GM19239 (cell line): ENCODE measurements at places on chromosomes 11 and 22.

GRCh38 chr11:5279471-5280090, 9.8 kb upstream of the HBE1 start:
- DNase-seq, result no peak

- no peak for DNase-seq
Observed at GRCh38 chr22:28750471-28750881, 8.6 kb downstream of the HSCB start.

DNA sequence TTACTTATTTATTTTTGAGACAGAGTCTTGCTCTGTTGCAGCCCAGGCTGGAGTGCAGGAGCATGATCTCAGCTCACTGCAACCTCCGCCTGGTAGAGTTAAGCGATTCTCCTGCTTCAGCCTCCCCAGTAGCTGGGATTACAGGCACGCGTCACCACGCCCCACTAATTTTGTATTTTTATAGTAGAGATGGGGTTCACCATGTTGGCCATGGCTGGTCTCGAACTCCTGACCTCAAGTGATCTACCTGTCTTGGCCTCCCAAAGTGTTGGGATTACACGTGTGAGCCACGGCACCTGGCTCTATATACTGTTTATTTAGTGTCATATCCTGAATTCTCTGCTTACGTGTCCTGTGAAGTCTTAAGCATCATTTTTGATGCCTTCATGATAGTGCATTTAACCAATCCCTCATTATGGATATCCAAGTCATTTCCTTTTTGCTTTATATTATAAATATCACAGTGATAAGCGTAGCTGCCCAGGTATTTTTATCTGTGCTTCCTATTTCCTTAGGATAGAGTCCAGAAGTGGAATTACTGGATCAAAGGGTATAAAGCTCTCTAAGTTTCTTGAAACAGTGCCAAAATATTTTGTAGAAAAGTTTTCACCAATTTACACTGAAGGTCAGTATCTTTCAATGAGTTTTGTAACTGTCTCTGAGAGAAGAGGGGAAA, 871 bp upstream of the SIDT2 start:
- no peak for DNase-seq

DNA sequence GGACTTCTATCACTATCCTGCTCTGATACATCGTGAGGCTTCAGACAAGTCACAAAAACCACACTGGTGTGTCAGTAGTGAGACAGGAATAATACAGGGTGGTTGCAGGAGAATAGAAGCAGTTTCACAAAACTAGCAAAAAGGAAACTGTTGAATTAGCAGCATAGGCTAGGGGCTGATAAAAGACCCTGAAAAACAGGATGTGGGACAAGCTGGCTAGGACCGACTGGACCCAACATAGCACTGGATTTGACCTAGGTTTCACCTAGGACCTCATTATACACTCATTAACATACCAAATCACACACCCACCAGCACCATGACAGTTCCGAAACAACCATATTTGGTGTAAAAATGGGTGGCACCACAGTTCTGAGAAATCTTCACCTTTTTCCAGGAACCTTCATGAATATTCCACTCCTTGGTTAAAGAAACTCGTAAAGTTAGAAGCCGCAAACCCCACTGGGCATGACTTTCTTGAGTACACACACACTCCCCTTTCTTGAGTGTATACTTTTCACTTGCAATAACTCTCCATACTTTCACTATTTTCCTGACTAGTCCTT, 76.2 kb downstream of the SLC1A2 start:
- no peak for DNase-seq
